ENCODE measurements at places on chromosomes 5 and 9.

- no peak for DNase-seq
These were observed 621.1 kb upstream of the CDH18 start for GRCh38 chr5:20609126-20609525.

DNA sequence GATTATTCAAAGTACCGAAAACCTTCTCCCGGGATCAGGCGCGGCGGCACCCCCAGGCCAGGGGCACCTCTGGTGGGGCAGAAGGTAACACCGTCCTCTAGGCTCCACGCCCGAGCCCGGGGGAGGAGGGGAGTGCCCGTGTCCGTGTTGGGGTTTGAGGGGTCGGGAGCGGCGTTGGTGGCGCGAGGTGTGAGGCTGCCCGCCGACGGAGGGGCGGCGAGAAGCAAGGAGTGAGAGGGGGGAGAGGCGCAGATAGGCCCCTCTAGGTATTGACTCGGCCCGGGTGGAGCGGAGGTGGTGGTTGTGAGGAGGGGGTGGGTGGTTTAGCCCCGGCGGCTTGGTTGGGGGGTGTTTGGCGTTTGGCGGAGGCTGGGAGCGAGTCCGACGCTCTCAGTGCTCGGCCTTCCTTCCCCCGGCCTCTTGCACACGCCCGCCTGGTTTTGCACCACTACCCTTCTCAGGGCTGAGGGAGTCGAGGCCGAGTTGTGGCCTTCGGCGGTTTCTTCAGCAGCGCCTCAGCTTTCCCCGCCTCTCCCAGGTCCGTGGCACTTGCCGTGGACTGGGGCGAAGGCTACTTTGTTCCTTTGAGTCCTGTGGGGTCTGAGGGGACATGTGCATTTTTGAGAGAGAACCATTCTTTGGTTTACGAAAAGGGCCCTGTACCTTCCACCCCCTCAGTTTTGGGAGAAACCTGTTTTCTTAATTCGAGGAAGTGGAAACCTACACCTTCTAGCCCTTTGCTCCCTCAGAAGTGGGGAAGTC, 450 bp downstream of the GPBP1 start:
- no peak for DNase-seq

- peak; percentile 48 for DNase-seq
These were observed 269.4 kb downstream of the CWC27 start for GRCh38 chr5:65037831-65038815.

- no peak for DNase-seq
These were observed 139.7 kb downstream of the TLE1 start for GRCh38 chr9:81549500-81550206.

- no peak for DNase-seq
These were observed 151.1 kb downstream of the LRRC70 start for GRCh38 chr5:62729675-62730074.

GRCh38 chr5:172565455-172565854, 75.6 kb upstream of the NEURL1B start:
- DNase-seq: no peak

- DNase-seq: no peak
These were observed 255.9 kb downstream of the PSAT1 start for GRCh38 chr9:78552802-78553201.

GRCh38 chr9:116134975-116135374, 18.6 kb upstream of the PAPPA start:
- DNase-seq: no peak

- no peak for DNase-seq
These were observed 24.9 kb downstream of the IPPK start for GRCh38 chr9:92645041-92645440.

DNA sequence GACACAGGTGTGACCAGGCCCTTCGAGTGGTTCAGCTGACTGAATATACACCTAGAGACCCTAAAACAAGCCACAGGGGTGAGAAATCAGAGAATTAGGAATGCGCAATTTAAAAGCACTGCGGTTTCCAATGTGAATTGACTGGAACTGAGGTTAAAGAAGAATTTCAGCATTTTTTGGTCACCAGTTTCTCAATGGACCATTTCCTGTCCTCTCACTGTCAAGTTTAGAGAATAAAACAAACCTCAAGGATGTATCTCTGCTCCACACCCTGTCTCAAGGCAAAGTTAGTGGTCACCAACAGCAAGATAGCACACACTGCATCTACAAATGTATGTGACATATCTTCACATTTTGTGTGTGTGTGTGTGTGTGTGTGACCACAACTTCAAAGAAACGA, 143.8 kb upstream of the MAP3K1 start:
- peak; percentile 46 for DNase-seq

GRCh38 chr5:127804886-127805426, 101.8 kb downstream of the CCDC192 start:
- no peak for DNase-seq

DNA sequence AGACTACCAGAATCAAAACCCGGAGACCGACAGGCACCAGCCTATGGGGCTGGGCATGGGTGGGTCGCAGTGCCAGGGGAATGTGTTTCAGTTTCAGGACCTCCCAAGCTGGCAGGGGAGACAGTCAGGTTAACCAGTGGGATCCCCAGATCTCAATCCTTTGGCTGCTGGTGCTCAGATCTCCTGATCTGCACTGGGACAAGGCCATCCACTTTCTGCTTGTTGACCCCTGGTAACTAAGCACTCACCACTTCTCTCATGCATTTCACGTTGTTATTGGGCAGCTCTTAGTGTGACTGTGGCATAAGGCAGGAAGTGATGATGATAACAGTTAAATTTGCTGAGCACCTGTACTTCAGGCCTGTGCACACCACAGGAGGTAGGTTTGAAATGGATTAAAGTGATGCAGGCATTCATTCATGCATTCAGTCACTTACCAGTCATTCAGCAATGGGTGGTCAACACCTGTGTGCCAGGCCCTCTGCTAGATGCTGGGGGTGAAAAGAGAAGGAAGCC, 42.1 kb upstream of the STXBP1 start:
- DNase-seq: no peak

DNA sequence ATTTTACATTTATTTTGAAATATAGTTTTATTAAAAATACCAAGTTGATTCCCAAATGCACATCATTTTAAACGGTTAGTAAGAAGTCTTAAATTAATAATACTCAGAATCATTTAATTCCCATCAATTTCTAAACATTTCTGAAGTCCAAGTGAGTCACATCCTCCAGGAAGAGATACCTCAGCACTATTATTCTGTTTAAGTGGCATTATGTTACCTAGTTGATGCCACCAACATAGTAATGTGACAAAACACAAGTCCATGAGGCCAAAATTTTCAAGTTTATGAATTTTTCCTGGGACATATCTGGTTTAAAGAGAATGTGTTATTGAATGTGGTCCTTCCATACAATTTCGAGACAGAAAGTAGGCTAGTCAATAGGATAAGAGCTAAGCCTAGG, 1348.3 kb upstream of the CDH9 start:
- DNase-seq: no peak

DNA sequence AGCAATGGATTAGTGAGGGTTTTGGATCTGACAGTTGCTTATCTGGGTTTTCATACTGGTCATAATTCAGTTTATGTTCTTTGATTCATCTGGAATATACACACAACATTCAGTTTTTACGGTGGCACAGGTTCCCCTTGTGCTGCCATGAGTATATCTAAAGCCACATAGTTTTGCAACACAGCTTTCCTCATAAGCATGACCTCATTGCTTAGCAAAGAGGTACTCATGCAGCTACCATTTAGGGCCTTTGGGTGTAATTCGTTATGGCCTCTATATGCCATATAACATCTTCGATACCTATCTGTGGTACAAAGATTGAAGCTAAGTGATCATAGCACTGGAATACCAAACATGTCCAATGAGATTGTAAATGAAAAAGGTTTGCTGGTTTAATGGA, 2.9 kb upstream of the RBM22 start:
- no peak for DNase-seq

DNA sequence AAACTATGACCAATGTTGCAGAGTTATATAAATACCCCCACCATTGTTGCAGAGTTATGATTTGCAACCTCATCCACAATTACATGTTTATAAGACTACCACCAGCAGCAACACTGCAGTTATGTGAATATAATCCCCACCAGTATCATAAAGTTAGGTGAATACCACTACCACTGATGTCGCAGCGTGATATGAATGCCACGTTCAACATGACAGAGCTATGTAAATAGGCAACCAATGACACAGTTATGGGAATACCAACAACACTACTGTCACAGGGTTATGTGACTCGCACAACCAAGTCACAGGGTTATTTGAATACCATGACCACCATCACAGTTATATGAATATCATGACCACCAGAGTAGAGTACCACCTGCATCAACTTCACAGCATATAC, 63.9 kb downstream of the SHC3 start:
- DNase-seq: no peak

DNA sequence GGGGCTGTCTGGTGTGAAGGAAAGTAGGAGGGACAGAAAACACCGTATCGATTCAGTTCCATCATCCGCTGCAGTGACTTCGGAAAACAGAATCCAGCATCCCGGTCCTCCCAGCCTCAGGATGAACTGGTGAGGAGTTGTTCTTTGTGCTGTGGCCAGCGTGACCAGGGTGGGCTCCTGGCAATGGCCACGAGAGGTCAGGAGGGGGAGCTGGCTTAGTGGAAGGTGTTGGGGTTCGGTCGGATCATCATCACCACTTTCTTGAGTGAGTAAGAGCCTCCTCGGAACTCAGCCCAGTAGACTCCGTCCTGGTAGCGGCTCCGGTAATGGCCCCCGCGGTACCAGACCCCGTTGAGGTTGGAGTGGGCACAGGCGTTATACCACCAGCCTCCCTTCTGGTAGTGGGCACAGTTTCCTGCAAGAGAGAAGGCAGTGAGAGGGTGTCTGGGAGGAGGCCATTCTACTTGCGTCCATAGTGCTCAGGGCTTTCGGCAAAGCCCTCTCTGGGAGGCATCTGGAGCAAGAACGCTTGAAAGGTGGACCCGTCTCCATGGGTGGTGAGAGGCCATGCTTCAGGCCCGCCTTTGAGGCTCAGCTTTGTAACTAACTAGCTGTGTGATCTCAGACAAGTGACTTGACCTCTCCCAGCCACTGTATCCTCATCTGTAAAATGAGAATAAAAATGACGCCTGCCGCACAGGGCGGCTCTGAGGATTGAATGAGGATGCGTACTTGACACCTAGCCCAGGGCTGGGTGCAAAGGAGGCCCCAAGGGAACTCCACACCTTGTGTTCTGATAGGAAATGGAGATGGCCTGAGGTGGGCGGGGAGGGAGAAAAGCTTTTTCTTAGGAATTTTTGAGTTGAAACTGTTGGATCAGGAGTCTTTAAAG, 33.5 kb downstream of the ANGPTL2 start:
- DNase-seq: no peak

DNA sequence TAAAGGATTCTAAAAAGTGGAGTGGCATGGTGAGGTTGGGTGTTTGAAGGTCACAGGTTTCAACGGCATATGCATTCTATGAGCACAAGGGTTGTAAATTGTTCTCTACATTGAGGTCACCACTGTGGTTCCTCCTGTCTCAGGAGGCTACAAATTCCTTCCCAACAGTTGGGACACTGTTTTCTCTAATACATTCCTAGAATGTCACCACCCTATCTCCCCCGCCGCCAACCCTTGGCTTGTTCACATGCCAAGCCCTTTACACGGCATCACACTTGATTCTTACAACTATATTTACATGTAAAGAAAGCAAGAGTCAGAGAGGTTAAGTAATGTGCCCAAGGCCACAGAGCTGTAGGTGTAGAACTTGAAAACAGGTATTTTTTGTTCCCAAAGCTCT, 315.1 kb downstream of the RAB3C start:
- no peak for DNase-seq

- DNase-seq: peak; percentile 68
These were observed 7.3 kb upstream of the BARHL1 start for GRCh38 chr9:132575005-132575609.

- no peak for DNase-seq
These were observed 24.1 kb upstream of the PCSK5 start for GRCh38 chr9:75866273-75866871.

GRCh38 chr9:29625292-29625731, 2052.0 kb upstream of the C9orf72 start:
- no peak for DNase-seq

DNA sequence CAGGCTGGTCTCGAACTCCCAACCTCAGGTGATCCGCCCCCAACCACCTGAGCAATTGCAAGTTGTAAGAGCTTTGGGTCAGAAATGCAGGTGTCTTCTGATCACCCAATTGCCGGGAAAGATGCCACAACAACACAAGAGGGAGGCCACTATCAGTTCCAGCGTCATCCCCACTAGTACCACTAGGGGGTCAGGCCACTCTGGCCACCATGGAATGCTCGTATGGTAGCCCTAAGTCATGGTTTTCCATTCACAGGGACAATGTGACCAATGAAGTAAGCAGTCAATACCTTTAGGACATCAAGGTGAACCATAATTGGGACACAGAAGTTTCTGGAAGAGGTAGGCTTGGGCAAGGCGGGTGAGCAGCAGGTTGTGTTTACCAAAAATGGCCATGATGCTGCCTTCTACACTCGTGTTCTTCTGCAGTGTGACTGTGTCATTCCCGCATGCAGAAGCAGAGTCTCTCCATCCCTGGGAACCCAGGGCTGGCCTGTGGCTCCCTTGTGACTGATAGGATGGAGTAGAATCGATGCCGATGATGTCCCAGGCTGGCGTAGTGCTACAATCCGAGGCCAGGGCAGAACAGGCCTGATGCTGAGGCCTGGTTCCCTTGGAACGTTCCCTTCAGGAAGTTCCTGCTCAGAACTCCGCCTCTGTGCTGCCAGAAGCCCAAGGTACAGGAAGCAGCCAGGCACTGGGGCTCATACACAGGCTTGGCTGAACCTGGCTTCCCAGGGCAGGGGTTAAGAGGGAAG, 42.2 kb upstream of the ANKRD33B start:
- no peak for DNase-seq

DNA sequence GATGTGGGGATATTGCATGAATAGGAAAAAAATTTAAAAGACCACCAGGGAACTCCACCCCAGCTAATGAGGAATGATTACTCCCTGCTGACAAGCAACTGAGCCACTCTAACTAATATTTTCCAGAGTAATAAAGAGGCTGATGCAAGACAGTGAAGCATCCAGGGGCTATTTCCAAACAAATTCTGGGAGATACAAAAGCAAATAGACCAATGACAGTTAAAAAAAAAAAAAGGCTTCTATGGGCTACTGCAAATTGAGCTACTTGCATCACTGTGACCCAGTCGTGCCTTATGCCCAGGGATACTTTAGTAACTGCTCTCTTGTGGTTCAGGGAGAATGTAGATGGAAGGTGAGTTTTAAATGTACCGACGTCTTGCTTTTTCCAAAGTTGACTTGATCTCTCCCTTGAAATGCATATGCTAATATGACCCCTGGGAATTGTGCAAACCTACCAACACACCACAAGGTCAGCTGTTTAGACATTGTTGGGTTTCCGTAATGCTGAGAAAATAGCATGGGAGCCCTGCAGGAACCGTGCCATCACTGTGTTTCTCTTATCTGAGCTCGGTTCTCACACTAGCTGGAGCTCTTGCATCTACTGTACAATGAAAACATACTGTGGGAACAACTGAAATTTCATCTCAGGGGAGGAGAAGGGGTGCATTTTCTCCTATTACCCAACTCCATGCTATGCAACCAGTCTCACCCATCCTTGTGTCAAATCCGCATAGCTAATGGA, 250.6 kb upstream of the MAP3K1 start:
- no peak for DNase-seq

GRCh38 chr9:130983970-130984369, 25.0 kb upstream of the LAMC3 start:
- DNase-seq: no peak

All from NT2/D1 (cell line).